T-helper 17 cell (primary cell): ENCODE measurements at places on chromosomes 1 and 21. TPM values are rescaled to one million over a fixed set of nuclear protein-coding genes. Genes with fewer than 3 reads are reported as not detected.

GRCh38 chr1:115969509-115969908 is 6.8 kb upstream of the SLC22A15 start:
- no peak for DNase-seq

- DNase-seq: no peak
Observed at GRCh38 chr1:169468982-169469381, 16.8 kb downstream of the SLC19A2 start.

- DNase-seq: no peak
Observed at GRCh38 chr1:66207484-66207883, 326.5 kb upstream of the SGIP1 start.

DNA sequence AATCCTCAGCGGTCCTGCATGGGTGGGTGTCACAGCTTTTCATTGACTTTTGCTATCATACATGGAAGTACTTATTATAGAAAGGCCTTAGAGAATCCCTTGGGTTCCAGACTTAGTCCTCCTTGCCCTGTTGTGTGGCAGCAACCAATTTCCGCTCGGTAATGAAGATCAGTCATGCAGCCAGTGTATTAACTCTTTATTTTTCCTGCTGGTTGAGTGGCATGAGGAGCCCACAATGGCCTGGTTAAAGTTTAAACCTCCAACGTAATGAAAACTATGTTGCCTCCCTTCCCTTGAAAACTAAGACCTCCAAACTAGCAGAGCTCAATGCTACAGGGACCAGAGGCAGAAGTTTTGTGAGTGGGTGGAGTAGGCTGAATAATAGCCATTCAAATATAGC is 20.0 kb downstream of the CITED4 start:
- no peak for DNase-seq

Gene GJB5
- total RNA-seq: not detected

- no peak for DNase-seq
Observed at GRCh38 chr1:11989669-11990068, 9.4 kb downstream of the MFN2 start.

- DNase-seq: no peak
Observed at GRCh38 chr1:117809764-117810163, 119.7 kb downstream of the GDAP2 start.

GRCh38 chr1:10968411-10968826 is 44.0 kb upstream of the TARDBP start:
- no peak for DNase-seq

Gene AADACL3
- not detected for total RNA-seq

Gene CYP4A22
- not detected for total RNA-seq

DNA sequence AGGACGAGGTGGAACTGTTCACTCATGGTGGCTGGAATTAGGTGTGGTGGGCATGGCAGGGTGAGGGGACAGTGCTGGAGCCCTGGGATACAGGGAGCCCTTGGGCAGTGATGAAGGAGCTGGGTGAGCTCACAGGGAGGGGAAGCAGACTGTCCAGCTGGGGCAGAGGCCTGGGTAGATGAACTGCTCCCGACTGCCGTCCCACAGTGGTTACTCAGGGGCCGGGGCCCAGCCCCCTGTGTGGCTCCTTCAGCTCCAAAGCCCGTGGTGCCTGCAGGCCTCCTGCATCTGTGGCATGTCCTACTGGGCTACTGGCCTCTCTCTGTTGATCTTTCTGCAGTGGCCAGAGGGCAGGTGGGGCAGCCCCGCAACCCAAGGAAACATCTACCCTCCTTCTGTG is 661.1 kb downstream of the NPHP4 start:
- no peak for DNase-seq

Gene CCDC17
- 5.1 TPM for total RNA-seq

Gene MORN1
- total RNA-seq: 7.0 TPM

DNA sequence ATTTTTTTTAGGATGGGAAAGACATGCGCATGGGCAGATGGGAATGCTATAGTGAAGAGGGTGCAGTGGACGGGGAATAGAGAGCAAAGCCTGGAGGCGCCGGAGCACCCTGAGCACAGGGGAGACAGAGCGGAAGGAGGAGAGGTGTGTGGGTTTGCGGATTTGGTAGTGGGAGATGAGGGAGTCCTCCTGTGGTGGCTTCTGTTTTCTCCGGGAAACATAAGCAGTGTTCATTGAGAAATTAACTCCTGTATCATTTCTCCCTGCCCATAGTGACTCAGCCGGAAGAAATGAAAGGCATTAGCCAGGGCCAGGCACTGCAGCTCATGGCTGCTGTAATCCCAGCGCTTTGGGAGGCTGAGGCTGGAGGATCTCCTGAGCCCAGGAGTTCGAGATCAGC is 4.7 kb upstream of the PTPRF start:
- no peak for DNase-seq

Gene HSD3B2
- total RNA-seq: not detected

Gene RNF186
- not detected for total RNA-seq

GRCh38 chr1:96682056-96682455 is 39.5 kb upstream of the PTBP2 start:
- DNase-seq: no peak

Gene SPOCD1
- total RNA-seq: 7.5 TPM

GRCh38 chr1:32900956-32901822 is at the start of gene TMEM54:
TSS of gene TMEM54 (minus strand) at chr1:32901389. CDS start at chr1:32901238, 151 bp downstream.
- no peak for DNase-seq

DNA sequence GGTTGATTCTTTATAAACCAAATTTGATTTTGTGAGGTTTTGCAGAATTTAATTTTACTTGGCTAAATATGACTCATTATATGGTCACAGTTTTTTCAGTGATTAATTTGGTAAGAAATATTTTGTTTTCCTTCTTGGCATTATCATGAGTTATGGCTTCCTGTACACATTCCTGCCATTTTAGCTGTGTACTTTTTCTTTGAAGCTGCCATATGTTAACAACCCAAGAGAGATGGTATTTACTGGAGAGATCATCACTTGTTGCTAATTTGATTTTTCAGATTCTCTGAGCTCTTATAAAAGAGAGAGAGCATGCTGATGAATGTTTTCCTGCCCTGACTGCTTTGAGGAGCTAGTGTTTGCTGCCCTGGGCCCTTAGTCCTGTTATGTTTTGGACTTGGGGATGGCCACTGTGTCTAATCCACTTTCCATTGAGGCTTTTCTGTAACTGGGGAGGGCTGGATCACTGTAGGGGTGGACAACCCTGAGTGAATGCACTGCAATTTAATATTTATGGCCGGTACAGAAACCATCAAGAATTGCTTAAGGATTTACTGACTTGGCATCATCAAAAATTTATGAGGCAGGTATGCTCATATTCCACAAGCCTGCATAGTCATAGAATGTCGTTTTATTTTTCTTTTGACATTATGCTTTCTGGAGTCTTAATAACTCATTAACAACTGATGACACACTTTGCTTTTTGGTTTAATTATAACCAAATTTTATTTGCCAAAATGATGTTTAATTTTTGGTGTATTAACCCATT is 200.9 kb downstream of the DISC1 start:
- DNase-seq: no peak

Gene GNPAT
- 20.3 TPM for total RNA-seq

DNA sequence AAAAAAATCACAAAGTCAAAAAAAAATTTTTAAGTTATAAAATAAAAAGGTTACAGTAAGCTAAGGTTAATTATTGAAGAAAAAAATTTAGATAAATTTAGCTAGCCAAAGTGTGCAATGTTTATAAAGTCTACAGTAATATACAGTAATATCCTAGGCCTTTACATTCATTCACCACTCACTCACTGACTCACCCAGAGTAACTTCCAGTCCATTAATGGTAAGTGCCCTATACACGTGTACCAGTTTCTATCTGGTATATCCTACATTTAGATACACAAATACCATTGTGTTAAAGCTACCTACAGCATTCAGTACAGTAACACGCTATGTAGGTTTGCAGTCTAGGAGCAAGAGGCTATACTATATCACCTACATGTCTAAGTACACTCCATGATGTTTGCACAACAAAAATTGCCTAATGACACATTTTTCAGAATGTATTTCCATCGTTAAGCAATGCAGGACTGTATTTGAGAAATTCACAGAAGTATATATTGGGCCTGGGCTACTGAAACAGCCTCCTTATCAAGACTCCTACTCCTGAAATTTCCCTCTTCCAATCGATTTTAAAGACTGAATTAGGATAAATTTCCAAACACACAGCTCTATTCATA is 155.1 kb downstream of the COP1 start:
- no peak for DNase-seq

- no peak for DNase-seq
Observed at GRCh38 chr1:53288002-53288789, 39.7 kb downstream of the LRP8 start.

Gene OLFM3
- not detected for total RNA-seq

Gene SIK1
- 266 TPM for total RNA-seq

DNA sequence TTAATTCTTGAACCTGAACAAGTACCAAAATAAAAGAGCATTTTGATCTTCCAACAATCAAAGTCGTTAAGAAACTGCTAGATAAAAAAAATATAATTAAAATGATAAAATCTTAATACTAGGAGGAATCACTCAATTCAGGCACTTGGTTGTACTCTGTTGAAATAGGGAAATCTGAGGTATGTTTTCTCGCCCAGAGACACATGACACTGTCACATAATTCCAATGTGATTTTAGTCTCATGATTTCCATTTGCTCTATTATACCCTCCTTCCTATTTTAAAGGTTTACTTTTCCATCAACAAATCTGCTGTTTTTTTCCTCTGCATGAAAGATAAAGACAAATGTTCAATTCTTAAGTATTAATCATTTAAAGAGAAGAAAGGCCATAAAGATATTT is 97.6 kb downstream of the ZZZ3 start:
- DNase-seq: no peak

Gene ZNF326
- total RNA-seq: 46.2 TPM

- DNase-seq: no peak
Observed at GRCh38 chr1:159965263-159965662, 11.2 kb upstream of the SLAMF9 start.

- DNase-seq: no peak
Observed at GRCh38 chr1:15020943-15021745, 132.4 kb upstream of the TMEM51 start.

DNA sequence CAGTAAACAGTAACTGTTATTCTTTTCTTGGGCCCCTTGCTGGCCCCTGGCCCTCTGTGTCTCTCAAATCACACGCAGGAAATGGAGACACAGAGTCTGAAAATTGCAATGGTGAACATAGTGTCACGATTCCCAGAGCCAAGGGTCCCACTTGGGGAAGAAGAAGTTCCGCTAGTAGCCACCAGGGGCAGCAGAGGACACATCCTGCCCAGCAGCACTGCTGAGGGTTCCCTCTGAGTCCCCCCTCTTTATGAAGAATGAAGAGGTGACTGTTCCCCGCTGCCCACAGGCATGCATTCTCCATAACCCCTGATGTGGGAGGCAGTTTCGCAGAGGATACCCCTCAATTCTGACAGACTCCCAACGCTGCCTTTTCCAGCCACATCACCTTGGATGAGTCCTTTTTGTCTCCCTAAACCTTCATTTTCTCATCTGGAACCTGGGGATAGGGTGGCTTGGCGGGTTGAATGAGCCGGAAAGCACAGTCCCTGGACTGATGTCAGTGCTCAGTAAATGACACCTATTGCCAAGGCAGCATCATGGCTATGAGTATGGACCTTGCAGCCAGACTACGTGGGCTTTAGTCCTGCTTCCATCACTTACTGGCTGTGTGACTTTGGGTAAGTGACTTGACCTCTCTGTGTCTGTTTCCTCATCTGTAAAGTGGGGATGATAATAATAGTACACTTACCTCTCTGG is 238.0 kb upstream of the TMEM51 start:
- DNase-seq: peak; percentile 15

Gene OLIG1
- not detected for total RNA-seq

DNA sequence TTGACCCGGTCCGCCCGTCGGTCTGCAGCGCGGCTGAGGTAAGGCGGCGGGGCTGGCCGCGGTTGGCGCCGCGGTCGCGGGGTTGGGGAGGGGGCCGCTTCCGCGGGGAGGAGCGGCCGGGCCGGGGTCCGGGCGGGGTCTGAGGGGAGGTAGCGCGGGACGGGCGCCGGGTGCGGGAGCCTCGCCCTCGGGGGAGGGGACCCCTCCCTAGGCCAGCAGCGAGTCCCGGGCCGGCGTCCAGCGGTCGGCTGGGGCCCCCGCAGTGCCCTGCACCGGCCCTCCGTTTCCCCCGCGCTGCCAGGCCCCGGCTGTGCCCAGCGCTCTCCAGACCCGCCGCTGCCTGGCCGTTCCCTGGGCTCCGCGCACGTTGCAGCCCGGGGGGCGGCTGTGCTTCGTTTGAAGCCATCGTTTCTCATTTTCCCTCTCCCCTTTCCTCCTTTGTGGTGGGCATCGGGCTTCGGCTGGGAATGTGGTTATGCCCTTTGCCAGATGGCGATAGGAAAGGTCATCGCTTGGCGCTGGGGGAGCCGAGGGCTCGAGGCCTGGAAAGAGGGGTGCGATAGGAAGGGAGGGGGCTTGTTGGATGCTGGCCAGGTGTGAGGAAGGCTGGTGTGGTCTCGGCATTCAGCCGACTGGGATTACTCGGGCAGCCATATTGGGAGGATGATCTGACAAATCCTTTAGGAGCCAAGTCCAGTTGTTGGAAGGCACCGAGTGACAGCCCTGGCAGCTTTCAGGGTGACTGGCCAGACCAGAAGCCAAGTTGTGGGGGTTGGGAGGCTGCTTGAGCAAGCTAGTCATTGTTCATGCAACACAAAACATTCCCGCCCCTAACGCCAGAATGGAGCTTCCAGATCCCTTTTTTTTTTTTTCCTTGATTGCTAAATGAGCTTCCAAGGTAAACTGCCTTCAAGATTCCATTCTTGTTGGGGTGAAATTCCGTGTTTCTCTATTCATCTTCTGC is 753 bp downstream of the KIF1B start:
- no peak for DNase-seq

DNA sequence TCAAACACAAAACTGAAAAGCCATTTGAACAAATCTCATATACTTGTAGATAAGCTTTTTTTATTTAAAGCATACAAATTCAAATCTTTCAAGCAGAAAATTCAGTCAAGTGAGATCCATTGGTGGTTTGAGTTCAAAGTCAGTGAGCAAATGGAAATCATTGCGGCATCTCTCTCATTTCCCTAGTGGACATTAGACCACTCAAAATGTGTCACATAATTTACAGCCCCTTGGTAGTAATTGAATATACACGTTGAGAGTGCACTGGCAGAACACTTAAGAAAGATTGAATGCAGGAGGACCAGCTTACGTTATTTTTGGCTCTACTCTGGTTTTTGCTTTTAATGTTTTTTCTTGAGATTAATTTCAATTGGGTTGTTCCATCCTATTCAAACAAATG is 633.7 kb downstream of the USP25 start:
- DNase-seq: no peak

Gene NPPA
- not detected for total RNA-seq

GRCh38 chr1:214464445-214465287 is 86.7 kb downstream of the PTPN14 start:
- DNase-seq: no peak

DNA sequence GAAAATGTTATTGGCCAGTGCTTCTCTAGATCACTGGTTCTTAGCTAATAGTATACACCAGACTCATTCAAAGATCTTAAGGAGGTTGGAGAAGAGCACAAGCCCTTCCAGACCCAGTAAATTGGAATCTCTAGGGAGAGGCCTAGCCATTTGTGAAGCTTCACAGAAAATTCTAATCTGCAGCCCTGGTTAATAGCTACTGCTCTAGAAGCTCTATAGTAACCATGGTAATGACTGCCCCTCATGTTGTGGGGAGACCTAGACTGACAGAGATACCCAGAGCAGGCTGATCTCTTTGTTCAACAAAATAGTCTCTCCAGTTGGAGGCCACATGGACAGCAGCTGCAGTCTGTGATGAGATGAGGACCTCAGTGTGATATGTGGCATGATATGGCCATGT is 31.7 kb downstream of the ARID1A start:
- no peak for DNase-seq
